NCI-H2171 (cell line): ENCODE measurements at places on chromosomes 6 and 20.

DNA sequence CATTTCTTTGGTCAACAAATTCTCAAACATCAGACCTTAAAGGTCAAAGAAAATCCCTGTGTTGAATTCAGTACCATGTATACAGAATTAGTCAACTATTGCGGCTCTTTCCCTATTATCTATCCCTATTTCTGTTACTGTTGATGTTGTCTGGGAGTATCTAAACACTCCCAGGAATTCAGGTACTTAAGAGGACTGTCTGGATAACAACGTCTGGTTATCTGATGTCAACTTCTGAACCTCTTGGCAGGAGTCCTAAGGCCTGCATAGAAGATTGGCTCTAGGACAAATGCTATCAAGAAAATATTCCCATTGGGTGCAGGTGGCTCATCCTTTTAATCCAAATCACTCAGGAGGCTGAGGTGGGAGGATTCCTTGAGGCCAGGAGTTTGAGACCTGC is 255.6 kb downstream of the KHDC1L start:
- DNase-seq, result no peak

- DNase-seq, result no peak
Observed at GRCh38 chr20:22652681-22653588, 68.6 kb upstream of the FOXA2 start.

DNA sequence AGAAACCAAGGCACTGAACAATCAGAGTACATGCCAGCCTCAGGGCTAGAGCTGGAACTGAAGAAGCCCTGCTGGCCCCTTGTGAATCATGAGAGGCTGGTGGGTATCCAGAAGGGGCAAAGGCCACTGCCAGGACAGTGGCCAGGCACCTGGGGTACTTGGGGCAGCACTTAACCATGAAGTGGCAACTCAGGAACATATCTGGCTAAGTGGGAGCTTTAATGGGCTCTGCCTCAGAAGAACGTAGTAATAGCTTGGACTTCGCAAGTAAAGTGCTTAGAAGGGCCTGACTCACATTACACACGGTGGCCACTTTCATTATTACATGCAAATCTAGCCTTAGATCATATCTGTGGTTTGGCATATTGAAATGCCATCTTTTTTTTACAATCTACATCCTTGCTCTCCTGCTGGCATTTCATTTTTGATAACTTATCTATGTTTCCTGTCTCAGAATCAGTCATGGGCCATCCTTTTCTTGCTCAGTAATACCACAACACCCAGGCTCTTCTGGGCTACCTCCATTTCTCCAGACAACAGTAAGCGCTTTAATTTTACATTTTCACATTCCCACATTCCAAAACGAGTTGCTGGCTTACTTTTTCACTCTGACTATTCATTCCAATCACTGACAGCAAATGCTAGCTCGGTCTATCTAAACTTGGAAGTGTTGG is 21.6 kb downstream of the NAPB start:
- no peak for DNase-seq

DNA sequence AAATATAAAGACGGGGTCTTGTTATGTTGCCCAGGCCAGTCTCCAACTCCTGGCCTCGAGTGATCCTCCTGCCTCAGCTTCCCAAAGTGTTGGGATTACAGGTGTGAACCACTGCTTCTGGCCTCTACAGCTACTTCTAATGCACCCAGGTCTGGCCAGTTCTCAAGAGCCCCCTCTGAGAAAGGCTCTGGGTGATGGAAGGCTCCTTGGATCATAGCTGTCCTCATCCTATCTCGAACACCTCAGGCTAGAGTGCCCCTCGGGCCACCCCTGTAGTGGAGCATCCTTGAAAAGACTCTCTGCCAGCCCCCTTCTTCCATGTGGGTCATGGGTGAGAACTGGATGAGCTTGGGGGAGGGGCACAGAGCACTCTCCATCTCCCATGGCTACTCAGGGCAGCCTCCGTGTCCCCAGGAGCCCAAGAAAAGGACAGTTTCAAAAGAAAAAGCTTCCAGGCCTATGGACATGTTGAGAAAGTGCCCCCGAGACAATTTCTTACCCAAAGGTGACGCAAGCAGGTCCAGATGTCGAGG is 714 bp upstream of the MYLK2 start:
- no peak for DNase-seq

DNA sequence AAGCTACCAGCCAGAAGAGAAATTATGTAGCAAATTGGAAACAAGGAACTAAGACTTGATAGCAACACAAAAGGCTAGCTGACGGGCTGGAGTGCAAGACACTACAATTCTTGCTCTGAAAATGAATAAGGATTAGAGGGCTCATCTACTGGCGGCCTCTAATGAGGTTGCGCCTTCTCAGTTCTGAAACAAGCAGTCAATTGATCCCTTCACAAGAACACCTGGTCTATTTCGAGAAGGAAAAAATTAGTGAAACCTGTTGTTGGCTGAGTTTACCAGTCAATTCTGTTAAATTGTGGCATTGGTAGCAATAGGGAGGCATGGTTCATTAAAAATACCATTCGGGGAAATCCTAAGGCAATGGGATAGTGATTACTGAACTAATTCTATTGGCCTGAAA is 74.8 kb upstream of the JARID2 start:
- no peak for DNase-seq
